ENCODE measurements at places on chromosomes 13 and 19.

- no peak for DNase-seq
Observed at GRCh38 chr13:30457306-30457891, 8.3 kb downstream of the HMGB1 start.

GRCh38 chr19:50377051-50377461 is 799 bp downstream of the NR1H2 start:
- no peak for DNase-seq

DNA sequence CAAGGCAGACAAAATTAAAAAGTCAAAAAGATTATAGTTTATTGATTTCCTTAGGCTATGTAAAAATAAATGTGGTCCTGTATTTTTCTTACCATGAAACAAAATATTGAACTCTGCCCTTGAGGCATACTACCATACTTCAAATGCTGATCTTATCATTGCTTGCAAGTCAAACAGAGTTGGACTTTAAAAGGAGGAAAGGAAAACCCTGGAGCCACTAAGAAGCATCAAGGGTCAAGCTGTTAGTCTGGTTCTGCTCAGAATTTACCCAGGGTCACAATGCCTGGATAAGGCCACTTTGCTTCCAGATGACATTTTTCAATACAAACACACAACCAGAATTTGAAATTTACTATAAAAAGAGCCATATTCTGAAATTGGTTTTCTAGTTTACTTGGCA is 2.2 kb upstream of the FREM2 start:
- no peak for DNase-seq

DNA sequence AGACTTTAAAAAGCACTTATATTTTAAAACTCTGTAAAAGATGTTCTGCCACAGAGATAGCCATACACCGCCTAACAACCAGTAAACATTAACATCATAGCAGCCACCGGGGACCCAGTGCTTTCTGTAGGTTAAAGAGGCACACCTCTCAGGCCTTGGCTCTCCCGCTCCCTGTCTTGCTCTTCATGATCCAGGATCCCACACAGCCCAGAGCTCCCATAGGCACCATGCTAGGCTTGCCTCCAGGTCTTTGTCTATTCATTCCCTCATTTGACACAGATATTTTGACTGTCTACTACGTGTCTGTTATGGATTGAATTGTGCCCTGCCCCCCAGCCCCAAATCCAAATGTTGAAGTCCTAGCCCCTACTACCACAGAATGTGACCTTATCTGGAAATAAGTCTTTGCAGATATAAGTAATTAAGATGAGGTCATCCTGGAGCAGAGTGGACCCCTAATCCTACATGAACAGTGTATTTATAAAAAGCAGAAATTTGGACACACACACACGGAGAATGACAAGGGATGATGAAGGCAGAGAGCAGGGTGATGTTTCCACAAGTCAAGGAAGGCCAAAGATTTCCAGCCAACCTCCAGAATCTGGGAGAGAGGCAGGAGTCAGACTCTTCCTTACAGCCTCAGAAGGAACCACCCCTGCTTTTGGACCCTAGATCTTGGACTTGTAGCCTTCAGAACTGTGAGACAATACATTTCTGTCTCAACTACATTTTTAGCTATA is 272.6 kb downstream of the DNAJC15 start:
- DNase-seq: no peak

- no peak for DNase-seq
Observed at GRCh38 chr13:48654511-48654910, 782 bp downstream of the CYSLTR2 start.

DNA sequence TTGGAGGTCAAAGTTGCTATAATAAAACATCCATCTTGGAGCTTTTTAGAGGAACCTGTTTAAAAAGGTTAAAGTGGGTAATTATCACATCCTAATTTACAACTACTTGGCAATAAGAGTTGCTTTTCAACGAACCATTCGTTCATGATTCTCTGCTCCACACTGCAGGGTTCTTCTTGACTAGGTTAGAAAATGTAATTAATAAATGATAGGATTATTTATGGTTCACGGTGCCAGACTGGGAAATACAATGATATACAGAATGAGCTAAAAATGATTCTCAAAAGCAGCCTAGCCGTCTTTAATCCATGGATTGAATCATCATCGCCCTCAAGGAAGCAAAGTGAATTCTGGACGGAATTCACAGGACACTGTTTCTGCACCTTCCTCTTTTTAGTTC is 291.2 kb downstream of the TEX29 start:
- no peak for DNase-seq
